ENCODE measurements at places on chromosomes 1 and 21. TPM values are rescaled to one million over a fixed set of nuclear protein-coding genes. Genes with fewer than 3 reads are reported as not detected.

LCE1D gene
- total RNA-seq: not detected

NCSTN gene
- 85.5 TPM for total RNA-seq

PERM1 gene
- 0.22 TPM for total RNA-seq

KLHDC8A gene
- 4.5 TPM for total RNA-seq

ELAPOR1 gene
- total RNA-seq: 0.21 TPM

TNFRSF9 gene
- not detected for total RNA-seq

- DNase-seq: no peak
Measured at GRCh38 chr21:38333301-38334272, 76.8 kb downstream of the KCNJ15 start.

DNA sequence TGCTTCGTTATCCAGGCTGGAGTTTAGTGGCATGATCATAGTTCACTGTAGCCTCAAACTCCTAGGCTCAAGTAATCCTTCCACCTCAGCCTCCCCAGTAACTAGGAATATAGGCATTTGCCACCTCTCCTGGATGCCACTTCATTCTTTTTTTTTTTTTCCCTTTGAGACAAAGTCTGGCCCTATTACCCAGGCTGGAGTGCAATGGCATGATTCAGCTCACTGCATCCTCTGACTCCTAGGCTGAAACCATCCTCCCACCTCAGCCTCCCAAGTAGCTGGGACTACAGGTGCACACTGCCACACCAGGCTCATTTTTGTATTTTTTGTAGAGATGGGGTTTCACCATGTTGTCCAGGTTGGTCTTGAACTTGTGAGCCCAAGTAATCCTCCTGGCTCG lies 19.3 kb downstream of the OSBPL9 start:
- DNase-seq: no peak

DNA sequence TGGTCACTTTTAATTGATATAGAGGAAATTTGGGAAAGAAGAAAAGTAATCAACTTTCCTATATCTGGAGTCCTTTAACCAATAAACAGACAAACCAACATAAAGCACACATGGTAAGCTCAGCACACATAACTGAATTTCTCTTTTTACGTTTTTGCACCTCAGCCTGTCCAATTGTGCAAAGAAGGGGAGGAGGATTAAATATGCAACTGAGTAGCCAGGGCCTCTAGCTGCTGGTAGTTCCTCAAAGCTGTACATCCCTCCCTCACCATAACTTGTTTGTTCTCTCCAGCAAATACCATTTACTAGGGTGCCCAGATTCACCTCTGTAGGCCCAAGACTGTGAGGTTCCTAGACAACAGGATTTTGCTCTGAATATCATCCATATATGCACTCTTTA lies 25.4 kb downstream of the ST6GALNAC5 start:
- DNase-seq: no peak

DNA sequence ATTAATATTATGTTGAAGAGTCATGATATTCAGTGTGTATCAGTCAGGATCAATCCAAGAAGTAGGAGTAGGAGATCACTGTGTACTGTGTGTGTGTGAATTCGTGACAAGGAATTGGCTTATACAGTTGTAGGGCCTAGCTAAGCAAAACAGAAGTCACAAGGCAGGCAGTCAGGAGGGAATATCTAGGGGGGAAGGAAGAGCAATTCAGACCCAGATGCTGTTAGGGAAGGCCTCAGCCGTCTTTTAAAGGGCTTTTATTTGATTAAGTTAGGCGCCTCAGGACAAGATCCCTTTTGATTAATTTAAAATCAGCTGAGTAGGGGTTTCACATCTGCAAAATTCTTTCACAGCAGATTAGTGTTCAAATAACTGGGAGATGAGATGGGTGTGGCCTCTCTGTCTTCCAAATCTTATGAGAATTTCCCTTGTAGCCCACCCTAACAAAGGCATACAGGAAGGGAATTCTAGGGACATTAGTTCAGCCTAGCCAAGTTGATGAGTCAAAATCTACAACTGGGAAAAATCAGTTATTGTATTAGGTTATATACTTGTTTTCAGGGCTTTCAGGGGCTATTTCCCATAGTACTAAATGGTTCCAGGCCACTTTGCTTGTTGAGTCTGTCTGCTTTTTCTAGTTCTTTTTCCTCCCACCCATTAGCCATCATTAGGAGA lies 47.4 kb downstream of the ALG6 start:
- DNase-seq: no peak

DNA sequence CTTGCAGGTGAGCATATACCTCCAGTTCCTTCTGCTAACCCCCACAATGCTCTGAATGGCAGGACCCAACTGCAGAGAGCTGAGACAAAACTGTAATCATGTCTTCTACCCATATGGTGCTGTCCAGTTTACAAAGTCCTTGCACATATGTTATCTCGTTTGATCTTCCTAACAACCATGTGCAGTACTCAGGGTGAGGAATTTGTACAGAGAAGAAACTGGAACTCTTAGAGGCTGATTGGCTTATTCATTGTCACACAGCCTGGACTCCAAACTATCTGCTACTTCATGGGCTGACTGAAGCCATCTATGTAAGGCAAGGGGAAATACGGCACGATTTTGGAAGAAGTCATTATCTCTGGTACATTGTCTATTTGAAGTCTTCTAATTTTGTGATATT lies 191.1 kb downstream of the TNR start:
- no peak for DNase-seq

DNA sequence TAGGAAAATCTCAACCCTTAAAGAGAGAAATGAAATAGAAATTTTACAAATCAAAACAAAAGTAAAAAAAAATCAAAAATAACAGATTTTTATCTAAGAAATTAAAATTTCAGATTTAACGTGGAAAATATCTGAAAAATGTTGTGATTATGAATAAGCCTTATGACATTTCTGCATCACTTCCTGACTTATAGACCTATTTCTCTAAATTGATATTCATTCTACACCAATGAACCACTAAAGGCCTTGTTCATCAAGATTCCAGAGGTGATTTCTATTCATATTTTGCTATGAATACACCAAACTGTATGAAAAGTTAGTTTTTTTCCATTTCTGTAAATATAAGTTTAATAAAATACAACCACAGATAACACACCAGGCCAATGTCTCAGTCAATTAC lies 261.5 kb downstream of the SMYD3 start:
- DNase-seq: no peak

DNA sequence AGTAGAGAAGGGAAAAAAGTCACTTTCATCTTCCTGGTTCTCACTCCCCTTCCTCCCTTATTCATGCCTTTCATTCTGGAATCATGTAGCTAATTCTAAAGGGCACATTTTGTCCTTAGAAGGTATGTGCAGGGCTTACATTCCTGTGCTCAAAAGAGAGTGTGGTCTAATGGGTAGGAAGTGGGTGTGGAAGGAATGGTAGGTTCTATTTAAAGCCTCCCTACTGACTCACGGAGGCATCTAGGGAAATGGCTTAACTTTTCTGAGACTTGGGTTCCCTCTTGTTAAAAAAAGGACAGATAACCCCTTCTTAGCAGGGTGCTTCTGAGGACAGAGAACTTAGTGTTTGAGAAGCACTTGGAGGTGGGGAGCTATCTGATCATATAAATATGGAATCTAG lies 249.3 kb upstream of the DUSP10 start:
- no peak for DNase-seq

DNA sequence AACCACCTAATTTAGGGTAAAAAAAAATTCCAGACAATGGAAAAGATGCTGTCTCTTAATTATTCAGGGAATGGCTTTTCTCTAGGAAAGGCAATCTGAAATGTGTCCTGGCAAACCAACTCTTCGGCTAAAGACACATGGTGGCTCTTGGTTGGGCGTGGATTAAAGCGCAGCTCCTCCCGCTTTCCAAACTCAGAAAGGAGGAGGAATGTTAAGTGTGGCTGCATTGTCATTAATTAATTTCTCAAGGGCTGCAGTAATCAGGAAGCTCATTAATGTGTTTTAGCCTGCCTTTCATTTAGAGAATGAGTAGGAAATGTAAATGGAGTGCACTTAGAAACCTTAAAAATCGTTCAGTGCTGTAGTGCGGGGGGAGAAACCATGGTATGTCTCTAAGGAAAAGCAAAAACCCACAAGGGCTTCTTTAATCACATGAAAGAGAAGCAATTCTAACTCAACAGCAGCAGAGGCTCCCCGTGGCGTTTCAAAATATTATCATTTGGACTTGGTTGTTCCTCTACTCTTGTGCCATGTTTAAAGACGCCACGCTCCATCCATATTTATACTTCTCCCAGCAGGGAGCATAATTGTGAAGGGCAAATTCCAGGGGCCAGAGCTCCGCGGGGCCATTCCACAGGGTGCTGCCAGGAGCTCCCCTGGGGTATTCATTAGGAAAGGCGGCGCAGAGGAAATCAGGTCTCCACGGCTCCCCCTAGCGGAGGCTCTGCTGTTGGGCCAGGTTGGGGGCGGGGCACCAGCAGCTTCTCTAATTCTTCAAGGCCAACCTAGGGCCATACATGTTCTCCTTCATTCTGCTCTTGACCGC lies 91.9 kb upstream of the SSX2IP start:
- DNase-seq: peak; percentile 41

DNA sequence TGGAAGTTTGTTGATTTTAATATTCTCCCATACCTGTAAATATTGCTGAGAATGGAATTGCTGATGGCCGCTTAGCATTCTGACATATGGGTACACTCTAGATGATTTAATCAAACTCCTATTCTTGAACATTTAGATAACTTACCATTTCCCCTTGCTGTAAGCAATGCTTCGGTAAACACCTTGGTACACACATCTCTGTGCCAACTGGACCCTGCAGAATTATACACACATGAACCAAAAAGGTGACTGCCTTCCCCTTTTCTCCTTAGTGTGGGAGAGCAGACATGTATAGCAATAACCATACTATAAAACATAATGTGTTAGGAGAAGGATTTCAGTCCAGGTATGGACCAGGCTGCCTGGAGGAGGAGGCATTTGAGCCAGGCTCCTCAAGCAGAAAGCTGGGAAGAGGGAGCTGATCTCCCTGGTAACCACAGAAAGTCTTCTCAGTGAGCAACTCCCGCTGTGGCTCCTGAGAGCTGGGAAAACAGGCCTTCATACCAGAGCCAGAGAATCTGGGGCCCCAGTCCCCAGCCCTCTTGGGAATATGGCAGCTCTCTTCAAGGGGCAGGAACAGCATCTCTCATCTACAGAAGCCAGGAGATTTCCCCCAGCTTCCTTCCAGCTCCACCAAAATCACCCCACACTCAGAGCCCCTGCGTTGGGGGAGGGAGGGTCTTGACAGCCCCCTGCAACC lies 33.9 kb upstream of the CSF1 start:
- DNase-seq: no peak

- no peak for DNase-seq
Measured at GRCh38 chr21:40850071-40850470, 3.1 kb upstream of the DSCAM start.

DNA sequence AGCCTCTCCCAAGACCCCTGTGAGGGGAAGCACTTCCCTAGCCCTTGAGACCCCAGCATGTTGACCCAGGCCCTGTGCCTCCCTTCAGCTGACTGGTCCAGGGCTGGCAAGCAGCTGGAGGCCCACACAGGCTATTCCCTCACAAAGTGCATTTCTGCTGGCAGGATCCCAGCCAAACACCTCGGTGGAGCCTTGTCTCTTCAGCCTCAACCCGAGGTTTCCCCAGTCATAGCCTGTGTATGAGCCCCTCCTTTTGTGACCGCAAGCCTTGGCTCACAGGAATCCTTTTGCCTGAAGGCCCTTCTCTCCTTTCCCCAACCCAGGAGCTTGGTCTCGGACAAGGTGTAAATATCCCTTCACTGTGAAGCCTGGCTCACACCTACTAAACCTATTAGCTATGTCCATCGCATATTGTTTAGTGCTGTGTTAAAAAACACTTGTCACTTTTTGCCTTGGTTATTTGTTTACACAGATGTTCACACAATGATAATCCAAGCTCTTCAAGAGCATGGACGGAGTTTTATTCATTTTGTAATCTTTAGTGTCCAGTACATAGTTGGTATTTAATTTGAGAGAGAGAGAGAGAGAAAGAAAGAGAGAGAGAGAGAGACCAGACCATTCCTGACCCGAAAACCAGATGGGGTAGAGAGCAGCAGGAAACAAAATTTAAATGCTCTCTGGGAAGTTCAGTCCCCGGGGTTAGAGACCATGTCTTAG lies 8.5 kb upstream of the CD247 start:
- no peak for DNase-seq

- DNase-seq: no peak
Measured at GRCh38 chr1:193438312-193438711, 251.9 kb upstream of the B3GALT2 start.

GRCh38 chr1:44222397-44223186 lies 9.3 kb downstream of the DMAP1 start:
- DNase-seq: no peak

DNA sequence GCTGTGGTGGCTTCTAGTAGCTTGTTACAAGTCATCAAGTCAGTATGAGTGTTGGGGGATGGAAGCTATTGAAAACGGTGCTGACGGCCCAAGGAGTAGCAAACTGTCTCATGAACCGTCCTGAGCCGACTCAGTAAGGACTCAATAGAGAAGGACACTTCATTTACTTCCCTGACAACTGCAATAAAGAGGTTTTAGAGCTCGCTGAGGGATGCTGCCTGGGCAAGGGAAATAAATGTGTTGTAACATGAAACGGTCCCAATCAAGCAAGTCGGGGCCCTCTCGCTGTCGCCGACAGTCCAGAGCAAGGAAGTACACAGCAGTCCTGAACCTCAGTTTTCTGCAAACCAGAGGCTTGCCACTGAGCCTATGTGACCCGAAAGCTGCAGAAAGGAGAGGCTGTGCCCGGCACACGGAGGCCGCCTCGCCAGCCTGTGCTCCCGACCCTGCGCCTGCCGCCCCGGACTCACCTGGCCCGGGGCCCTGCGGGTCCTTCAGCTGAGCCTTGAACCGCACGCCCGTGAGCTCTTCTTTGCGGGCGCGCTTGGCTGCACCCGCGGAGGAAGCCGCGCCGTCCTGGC lies 423 bp downstream of the URB1 start:
- no peak for DNase-seq

DNA sequence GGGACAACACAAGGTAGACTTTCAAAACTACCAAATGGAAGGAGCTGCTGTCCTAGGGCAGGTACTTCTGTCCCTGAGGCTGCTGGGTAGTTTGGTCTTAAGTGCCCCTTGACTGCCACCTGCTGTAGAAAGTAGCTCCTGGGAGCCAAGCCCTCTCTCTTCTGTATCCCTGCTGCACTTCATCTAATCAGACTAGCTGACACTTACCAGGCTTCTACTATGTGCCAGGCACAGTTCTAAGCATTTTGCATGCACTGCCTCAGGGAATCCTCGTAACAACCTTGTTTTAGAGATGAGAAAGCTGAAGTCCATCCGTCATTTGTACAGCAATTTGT lies 15.9 kb upstream of the SRSF4 start:
- no peak for DNase-seq

- no peak for DNase-seq
Measured at GRCh38 chr1:27153549-27153886, 1.4 kb downstream of the SLC9A1 start.
